HT-29 (cell line): ENCODE measurements at places on chromosomes 7 and 10.

DNA sequence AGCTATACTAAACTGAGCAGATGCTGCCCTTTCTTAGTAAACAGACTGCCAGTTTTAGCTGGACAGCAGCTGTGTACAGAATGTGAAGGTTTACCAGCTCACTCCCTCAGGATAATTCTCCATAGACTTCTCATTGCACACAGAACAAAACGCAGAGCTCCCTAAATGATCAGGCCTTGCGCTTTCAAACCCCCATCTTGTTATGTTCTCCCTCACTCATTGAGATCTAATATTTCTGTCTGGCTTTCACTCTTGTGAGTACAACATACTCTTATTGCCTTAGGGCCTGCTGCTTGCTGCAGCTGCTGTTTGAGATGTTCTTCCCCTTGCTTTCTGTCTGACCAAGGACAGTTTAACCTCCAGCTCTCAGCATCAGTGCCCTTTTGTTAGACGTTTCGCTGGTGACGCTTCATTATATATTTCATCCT lies 17.3 kb downstream of the VWDE start:
- no peak for DNase-seq

DNA sequence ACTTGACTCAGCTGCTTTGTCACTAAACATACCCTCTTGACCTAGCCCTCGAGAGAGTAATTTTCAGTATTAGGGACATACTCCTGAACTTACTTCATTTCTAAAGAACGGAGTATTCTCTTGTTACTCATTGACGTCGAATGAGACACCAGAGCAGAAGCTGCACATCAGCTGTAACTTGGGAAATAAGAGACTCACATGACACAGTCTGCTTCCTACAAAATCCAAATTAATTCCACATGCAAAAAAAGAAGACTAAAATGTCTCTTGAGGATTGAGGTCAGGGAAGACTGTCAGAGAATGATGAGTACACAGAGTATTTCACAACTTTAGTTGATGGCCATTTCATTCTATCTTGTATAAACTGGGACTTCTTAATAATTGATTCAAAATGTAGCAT lies 114.7 kb upstream of the EGFR start:
- DNase-seq = no peak

DNA sequence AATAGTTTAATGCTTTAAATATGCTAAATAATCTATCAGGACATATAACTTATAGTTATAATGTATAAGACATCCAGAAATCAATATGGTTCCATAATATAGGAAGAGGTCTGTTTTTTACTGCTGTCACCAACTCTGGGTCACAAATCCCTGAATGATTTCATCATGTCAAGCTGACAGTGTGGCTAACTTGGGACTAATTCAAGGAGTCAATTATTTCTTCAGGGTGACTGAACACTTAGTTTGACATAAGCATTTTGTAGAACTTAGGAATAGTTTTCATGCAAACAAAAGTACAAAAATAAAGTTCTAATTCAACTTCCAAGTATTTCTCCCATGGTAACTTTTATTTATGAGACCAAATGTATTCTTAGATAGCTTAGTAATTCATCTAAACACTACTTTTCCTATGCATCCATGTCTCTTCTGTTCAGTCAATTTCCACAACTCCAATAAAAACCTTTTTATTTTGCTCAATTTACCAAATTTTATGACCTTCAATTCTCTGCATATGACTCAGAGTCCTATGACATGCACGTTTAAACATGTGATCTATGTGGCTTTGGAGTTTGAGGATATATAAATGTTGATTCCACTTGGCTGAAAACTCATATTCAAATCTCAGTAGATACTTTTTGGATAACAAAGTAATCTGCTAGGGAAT lies 40.3 kb upstream of the GNAT3 start:
- DNase-seq = no peak

DNA sequence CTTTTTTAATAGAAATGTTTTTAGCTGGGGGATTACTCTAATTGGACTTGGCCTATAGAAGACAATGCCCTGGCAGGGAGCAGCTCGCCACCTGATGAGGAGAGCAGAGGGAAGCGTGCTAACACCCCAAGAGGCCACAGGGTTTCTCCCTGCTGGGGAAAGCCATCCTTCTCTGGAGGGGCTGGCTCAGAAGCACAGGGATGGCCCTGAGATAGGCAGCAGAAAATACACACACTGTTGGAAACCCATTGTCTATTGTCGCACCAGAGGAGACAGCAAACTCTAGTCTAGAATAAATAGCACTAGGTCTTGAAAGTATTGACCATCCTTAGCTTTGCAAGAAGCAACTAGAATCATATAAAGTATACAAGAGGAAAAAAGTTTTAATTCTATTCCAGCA lies 5.4 kb downstream of the COBL start:
- no peak for DNase-seq

DNA sequence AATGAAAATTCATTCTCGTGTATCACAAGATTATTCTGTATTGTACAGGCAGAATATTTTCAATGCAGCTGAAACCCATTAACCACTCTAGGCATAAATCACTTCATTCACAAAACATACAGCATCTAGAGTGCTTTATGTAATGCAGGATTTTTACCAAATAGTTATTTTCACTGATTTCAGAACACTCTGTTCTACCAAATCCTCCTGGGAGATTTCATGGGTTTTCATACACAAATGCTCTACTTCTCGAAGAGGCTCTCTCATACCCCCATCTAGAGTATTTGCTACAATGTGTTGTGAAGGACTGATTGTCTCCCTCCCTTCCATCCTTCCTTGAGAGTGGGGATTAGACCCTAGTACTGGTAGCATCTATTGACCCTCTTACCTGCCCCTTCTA lies 209.2 kb upstream of the LRRN3 start:
- DNase-seq = no peak

DNA sequence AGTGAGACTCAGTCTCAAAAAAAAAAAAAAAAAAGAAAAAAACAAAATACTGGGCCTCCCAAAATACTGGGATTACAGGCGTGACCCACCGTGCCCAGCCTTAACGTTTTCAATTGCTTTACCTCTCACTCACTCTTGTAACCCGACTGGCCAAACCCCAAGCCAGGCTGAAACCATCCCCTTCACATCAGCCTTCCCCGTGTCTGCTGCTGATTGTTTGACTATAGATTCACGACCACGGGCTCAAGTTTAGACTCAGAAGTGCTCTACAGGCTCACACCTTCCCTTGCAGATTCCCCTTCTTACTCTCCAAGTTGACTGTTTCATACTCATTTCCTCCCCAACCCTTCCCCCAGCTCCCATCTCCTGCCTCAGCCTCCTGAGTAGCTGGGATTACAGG lies 22.3 kb downstream of the TYW1 start:
- no peak for DNase-seq
